Activated CD4-positive, alpha-beta T cell treated with anti-CD3 and anti-CD28 coated beads, Interleukin-2, amount 50 U/mL, for 24 hours (primary cell): ENCODE measurements at places on chromosomes 3 and 15.
A peak's percentile ranks its signal among the peaks of the same experiment; 100 is the strongest.

DNA sequence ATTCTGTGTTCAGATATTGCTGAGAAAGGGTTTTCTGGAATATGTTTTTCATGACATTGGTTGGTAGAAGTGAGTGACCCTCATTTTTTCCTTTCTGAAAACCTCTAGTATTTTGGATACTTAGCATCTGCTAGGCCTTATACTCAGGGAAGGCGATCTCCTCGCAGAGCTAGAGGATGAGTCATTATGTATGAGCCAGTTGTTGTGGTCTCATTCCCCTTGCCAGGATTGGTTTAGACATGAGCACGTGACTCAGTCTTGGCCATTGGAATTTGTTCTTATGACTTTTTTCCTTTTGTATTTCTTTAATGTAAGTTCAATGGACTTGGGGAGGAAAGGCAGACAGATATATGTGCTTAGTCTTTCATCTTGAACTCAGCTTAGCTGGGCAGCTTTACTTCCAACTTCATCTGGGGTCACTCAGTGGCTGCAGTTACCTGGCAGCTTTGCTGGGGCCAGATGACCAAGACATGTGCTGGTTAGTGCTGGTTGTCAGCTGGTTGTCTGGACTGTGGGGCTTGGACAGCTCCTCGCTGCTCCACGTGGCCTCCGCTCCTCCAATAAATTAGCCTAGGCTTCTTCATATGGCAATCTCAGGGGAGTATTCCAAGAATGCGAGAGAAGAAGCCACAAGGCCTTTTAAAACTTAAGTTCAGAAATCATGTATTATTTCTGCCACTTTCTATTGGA, 207.5 kb downstream of the IL20RB start:
- DNase-seq = no peak

DNA sequence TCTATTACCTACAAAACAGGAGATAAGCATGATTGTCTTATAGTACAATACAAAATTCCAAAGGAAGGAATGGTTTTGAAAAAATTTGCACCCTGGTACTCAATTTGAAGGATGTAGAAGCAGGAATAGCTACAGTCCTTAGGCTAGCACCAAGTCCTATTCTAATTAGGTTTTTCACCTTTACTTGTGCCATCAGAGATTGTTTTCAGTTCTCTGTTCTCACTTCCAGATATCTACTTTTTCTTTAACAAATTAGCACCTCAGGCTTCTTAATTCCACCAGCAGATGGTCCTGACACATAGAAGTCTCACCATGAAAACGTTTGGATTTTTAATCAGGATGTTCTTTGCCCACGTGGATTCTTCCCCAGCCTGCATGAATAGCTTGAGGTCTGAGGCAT, 43.8 kb downstream of the IL5RA start:
- no peak for DNase-seq

DNA sequence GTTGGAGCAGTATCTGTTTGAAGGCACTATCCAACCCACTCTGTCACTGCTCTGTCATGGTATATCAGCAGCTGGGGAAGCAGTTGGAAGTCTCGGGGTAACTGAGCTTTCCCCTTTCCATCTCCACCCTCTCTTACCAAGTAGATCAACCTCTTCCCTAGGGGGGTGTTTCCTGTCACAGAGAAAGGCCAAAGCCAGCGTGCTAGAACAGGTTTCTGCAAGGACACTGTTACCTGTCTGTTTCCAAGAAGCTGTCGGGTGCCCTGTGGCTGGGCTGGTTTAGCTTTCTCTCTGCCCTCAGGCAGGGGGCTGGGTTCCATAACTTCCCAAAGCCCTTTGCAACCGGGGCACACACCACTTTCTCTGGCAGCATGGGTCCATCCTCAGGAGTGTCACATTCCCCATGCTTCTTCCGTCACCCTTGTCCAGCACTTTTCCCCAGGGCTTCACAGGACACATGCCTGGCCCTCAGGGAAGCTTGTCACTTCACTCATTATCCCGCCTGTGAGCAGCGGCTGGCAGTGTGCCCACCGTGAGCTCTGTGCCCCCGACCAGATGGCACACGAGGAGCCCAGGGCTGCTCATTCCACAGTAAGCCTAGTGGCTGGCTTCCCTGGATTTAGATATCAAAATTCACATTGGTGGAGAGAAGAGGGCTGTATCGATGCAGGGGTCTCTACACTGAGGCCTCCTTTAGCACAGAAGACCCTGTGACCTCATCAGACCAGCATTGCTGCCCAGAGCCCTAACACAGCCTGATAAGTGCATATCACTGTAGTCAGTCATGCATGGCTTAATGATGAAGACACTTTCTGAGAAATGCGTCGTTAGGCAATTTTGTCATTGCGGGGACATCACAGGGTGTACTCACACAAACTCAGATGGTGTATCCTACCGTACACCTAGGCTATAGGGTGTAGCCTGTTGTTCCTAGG, 205.8 kb downstream of the SLCO3A1 start:
- no peak for DNase-seq

GRCh38 chr3:25438791-25439555, 10.9 kb downstream of the RARB start:
- DNase-seq = no peak

DNA sequence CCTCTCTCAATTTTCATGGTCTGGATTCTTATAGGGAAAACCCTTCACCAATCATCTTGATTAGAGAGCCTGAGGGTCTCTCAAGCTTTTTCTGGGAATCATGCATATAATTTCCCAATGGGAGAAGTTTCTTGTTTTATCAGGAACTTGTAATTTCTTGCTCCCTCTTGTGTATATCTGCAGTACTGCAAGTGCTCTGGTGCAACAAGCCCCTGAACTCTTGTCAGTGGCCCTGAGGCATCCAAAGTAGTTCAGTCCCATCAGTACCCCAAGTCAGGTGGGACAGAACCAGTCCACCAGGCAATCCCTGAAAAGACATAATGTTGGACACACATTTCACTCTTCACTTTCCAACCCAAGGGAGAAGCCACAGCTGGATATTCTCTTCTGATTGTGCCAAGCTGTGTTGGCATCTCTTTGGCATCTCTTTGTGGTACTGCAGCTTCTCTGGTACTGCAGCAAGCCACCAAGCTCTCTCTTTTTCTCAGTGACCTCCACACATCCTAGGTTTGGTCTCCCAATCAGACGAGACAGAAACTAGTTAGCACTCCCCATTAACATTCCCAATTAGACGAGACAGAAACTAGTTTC, 214.5 kb downstream of the ZIC4 start:
- no peak for DNase-seq

- no peak for DNase-seq
Measured at GRCh38 chr15:50057905-50058639, 61.0 kb downstream of the ATP8B4 start.

GRCh38 chr3:130260918-130261317, 84.6 kb upstream of the COL6A5 start:
- no peak for DNase-seq

GRCh38 chr3:117286488-117286887, 576.9 kb downstream of the TUSC7 start:
- DNase-seq = no peak

GRCh38 chr3:125683067-125683829, 88.0 kb upstream of the OSBPL11 start:
- DNase-seq = no peak

GRCh38 chr3:107657971-107658370, 135.2 kb downstream of the BBX start:
- no peak for DNase-seq

GRCh38 chr15:63332367-63333124, 49.1 kb downstream of the CA12 start:
- no peak for DNase-seq

- no peak for DNase-seq
Measured at GRCh38 chr3:181056136-181056732, 66.7 kb upstream of the DNAJC19 start.

DNA sequence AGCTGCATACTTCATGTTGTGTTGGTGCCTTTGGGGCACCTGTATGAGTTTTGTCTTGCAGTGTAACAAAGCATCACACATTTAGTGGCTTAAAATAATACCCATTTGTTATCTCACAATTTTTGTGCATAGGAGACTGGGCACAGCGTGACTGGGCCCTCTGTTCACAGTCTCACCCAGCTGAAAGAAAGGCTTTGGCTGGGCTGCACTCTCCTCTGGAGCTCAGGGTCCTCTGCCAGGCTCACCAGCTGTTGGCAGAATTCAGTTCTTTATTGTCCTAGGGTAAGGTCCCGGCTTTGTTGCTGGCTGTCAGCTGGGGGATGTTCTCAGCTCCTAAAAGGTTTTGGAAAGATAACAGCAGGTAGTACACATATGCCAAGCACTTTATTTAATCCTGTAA, 263.3 kb downstream of the CLSTN2 start:
- no peak for DNase-seq

GRCh38 chr3:124966521-124967445, 32.2 kb upstream of the MUC13 start:
- no peak for DNase-seq

DNA sequence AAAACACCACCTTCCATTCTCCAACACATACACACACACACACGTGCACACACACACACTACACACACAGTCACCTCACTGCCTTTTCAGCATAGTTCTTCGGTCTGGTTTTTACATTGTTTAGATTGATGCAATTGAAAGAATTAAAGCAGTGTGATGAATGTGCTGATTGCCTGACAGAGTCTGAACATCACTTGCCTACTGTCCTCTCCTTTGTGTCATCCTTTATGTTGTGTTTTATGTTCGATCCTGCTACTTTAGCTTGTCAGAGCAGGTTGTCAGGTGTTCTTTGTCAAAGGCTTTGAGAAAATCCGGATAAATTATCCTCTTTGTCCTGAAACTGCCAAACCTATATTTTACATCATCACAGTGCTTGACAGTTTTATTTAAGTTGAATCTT, 80.4 kb downstream of the IQCH start:
- no peak for DNase-seq

DNA sequence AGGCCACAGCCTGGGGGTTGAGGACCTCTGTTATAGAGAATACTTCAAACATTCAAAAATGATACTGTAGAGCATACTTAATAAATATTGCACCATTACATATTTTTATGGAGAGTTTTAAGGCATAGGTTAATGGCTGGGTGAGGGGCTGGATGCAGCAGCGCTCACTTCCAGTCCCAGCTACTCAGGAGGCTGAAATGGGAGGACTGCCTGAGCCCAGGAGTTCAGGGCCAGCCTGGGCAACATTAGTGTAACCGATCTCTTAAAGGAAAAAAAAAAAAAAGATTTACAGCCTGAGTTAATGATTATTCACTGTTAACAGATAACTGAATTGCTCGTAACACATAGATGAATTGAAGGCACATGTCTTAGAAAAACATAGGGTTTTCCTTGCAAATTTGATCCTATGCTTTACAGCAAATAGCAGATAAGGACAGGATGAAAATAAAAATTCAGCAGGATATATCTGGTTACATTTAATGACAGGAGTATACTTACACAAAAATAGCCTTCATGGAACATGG, 282.9 kb downstream of the TBC1D5 start:
- no peak for DNase-seq

GRCh38 chr15:99683000-99683670, 50.1 kb downstream of the LYSMD4 start:
- DNase-seq = no peak

DNA sequence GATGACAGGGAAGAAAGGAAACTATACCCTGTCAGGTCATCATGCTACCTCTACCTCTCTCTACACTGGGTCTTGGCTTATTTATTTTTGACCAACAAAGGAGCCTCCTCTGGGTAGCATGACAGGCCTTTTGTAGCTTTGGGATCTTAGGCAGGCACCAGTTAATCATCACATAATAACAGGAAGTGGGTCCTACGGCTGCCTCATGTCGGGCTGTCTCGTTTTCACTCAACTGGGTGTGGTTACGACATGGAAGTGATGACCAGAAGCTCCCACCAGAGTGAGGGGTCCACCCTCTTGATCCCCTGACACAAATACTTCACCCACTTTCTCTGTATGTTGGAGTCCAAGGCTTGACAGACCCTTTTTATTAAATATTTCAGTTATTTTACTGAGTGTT, 105.3 kb downstream of the CD47 start:
- DNase-seq = no peak

DNA sequence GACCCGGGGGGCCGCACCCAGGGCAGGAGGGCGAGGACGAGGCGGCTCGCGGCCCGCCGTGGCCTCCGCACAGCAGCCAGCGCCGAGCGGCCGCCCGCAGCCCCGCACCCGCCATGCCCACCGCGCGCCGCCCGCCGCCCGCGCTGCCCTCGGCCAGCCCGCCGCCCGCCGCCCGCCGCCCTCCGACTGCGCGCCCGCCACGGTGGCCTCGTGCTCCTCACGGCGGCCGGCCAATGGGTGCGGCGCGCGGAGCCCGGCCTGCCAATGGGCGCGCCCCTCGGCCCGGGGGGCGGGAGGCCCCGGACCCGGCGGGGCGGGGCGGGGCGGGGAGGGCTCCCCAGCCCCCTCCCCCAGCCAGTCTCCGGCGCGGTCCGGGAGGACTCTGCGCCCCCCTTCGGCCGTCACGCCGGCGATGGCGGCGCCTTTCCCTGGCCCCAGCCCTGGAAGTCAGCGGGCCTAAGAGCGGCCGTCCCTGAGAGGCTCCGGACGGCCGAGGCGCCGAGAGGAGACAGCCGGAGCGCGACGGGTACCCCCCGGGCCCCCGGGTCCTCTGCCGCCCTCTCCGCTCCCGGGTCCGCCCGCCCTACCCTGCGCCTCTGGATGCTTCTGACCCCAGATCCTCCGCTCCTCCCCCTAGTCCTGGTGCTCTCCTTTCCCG, at the start of gene NT5DC2:
Gene NT5DC2, minus strand, starts transcription at position 235 of the 658 bp plus-strand sequence. Its CDS starts 120 bp downstream, at position 115.
- peak; percentile 46 for DNase-seq

GRCh38 chr3:74631351-74632140, 17.1 kb upstream of the CNTN3 start:
- no peak for DNase-seq

DNA sequence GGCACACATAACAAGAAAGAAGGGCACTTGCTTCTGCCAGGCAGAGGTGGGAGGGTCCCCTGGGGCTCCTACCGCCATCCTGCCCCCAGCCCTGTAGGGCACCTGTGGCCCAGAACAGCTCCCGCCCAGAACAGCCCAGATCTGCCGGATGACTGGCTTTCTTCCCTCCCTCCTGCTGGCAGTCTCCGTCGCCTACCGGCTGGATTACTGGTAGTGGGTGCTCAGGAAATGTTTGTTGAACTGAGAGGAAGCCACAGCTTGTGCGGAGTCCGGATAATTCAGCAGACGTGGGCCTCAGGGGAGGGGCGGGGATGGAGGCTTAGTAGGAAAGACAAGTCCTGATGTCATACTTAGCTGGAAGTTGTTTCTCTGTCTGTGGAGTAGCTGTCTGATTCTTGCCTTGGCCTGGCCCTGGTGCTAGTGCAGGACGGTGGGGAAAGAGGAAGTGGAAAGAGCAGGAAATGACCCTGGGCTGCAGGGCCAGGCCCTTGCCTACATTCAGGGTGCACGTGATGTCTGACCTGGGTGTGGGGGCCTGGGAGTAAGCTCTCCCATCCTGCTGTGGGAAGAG, 6.7 kb downstream of the CCDC9B start:
- no peak for DNase-seq

GRCh38 chr15:86837294-86838061, 757.8 kb downstream of the AGBL1 start:
- no peak for DNase-seq
